Inflammatory macrophage (primary cell): ENCODE measurements at places on chromosomes 13 and 19.

- no peak for DNase-seq
Measured at GRCh38 chr19:10068205-10068604, 17.9 kb upstream of the SHFL start.

- DNase-seq, result peak; percentile 38
Measured at GRCh38 chr19:18223860-18224524, 2.2 kb downstream of the PDE4C start.

GRCh38 chr13:70339738-70340137 is 231.5 kb upstream of the KLHL1 start:
- no peak for DNase-seq

- no peak for DNase-seq
Measured at GRCh38 chr13:53010374-53011105, 18.1 kb upstream of the OLFM4 start.

GRCh38 chr13:78241278-78241919 is 322.8 kb upstream of the EDNRB start:
- peak; percentile 63 for DNase-seq

- no peak for DNase-seq
Measured at GRCh38 chr19:16349551-16350152, 25.0 kb downstream of the KLF2 start.

DNA sequence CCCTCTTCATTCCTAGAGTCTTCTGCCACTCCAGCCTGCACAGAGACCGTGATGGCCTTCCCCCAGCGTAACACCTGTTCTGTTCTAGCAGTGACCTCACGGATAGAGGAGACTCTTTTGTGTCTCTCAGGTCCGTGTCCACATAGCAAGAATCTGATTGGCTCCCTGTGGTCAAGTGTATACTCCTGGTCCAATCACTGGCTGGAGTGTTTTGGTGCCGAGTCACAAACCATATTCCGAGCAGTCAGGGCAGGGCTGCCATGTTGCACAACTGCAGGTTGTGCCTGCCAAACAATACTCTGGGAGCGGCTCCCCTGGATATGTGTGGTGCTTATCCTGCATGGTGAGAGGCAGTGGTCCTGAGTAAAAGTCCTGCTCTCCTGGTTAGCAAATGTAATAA is 402.4 kb downstream of the KCNRG start:
- no peak for DNase-seq

DNA sequence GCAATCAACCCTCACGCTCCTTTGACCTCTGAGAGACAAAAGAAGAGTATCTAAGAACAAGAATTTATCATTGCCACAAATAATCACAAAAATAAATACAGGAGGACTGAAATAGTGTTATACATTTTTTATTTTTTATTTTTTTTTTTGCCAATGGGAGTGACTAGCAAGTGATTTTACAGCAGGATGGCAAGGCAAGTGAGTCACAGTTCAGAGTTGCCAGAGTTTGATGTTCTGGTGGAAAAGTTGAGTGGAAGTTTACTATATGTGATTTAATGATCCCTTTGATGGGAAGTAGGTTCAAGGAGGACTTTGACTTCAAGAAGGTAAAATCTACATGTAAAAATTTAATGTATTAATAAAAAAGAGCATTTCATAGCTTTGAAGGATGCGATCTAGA is 2691.4 kb downstream of the PCDH9 start:
- DNase-seq, result no peak

GRCh38 chr13:73060251-73061160 is 1.7 kb downstream of the KLF5 start:
- DNase-seq, result peak; percentile 6

GRCh38 chr13:81116461-81117282 is 775.7 kb upstream of the SPRY2 start:
- DNase-seq, result no peak

- DNase-seq, result no peak
Measured at GRCh38 chr13:27667946-27668345, 46.3 kb downstream of the POLR1D start.

DNA sequence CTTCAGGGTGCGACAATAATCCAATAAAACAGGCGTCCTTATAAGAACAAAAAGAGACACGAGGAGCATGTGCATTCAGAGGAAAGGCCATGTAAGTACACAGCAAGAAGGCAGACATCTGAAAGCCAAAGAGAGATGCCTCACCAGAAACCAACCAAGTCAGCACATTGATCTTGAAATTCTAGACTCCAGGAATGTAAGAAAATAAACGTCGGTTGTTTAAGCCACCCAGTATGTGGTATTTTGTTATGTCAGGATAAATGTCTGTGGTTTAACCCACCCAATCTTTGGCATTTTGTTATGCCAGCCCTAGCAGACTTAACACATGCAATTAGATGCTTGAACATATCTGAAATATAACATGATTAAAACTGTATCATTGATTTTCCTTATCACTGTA is 452.0 kb downstream of the SLITRK6 start:
- DNase-seq, result no peak

GRCh38 chr13:42277618-42278276 is 5.8 kb downstream of the AKAP11 start:
- no peak for DNase-seq

- DNase-seq, result no peak
Measured at GRCh38 chr13:66972659-66973058, 257.5 kb downstream of the PCDH9 start.

DNA sequence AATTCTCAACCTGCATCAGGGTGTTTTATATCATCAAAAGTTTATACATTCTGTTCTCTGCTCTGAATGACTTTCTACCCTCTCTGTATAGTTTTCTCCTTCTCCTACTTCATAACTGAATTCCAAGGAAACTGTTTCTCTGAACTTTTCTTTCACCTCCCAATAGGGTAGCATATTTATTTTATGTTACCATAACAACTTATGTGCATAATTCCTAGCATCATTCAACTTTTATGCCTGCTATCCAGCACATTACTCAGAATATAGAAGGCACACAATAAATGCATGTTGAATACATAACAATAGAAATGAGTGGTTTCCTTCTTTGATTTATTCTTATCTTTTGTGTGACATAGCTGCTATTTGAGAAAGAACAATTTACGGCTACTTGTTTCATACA is 2385.0 kb downstream of the PCDH9 start:
- DNase-seq, result no peak

DNA sequence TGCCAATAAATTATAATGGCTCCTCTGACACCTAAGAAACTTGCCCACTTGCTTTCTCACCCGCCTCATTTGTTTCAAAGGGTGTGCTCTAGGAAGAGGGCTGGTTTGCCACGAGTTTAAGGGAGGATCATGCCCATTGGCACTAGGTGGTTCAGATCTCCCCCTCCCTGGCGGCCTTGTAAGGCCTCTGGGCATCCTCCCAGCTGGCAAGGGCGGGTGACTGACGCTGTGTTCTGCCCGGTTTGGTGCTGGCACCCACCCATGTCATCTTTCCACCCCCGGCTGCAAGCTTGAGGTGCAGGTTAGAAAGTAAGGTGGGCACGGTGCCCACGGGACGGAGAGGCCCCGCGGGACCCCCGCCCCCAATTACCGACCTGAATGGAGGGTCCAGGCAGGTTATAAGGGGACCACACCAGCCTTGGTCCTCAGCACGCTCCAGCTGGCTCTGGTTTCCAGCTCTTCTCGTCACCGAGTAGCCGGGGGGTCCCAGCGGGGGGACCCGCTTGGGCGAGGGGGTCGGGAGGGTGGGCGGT is 90.4 kb downstream of the PTPRS start:
- no peak for DNase-seq

GRCh38 chr13:30906411-30907051 is 460 bp downstream of the MEDAG start:
- no peak for DNase-seq
